Effector CD4-positive, alpha-beta T cell (primary cell): ENCODE measurements at places on chromosomes 4 and X.

GRCh38 chrX:51144828-51145442 lies 187.7 kb upstream of the NUDT10 start:
- no peak for DNase-seq

DNA sequence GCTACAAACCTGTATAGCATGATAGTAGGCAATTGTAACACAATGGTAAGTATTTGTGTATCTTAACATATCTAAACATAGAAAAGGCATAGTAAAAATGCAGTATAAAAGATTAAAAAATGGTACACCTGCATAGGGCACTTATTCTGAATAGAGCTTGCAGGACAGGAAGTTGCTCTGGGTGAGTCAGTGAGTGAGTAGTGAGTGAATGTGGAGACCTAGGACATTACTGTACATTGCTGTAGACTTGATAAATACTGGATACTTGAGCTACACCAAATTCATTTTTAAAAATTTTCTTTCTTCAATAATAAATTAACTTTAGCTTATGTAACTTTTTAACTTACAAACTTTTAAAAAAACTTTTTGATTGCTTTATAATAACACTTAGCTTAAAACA lies 68.2 kb upstream of the MAML3 start:
- no peak for DNase-seq

GRCh38 chr4:86356425-86357210 lies 3.2 kb downstream of the MAPK10 start:
- no peak for DNase-seq

DNA sequence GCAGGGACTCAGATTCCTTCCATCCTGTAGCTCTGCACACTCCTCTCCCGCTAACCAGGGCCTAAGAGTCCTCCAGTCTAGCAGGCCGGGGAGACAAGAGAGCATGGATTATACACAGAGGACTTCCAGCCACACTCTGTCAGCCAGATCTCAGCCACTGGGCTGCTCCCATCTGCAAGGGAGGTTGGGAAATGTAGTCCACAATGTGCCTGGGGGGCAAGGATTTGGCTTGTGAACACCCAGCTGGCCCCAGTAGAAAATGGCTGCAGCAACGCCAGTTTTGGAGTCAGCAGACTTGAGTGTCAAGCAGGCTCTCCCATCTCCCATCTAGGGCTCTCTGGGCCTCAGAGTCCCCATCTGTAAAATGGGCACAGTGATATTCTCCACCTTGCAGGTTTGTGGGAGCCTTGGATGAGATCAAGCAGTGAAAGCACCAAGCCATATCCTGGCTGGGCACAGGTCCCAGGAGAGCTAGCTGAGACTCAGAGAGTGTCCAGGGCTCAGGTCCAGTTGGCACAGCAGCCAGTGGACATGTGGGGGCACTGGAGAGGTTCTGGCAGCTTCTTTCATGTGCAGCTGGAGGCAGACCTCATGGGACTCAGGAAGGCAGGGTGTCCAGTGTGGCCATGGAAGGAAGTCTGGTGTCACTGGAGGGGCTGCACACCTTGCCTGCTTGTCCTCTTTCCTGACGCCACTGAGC lies 14.6 kb downstream of the PSAPL1 start:
- no peak for DNase-seq

DNA sequence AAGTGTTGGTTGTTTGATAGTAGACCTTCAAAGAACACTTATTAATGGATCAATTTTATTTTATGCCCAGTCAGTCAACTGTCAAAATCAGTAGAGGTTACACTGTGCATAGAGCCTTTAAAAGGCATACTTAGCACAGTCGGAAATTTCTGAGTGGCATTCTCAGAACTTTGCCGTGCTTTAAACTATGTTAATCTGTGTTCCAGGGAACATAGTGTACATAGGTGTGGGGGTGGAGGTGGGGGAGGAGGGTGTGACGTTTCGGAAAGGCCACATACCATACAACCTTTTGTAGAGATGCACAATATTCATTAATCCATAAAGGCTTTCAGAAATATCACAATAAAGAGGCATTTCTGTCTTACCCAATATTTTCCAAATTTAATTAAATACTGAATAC lies 75.8 kb downstream of the RS1 start:
- no peak for DNase-seq
